ENCODE measurements at places on chromosomes 11 and 22. TPM values are rescaled to one million over a fixed set of nuclear protein-coding genes. Genes with fewer than 3 reads are reported as not detected.

GRCh38 chr11:122803306-122803705 is 35.0 kb upstream of the CRTAM start:
- no peak for DNase-seq

DNA sequence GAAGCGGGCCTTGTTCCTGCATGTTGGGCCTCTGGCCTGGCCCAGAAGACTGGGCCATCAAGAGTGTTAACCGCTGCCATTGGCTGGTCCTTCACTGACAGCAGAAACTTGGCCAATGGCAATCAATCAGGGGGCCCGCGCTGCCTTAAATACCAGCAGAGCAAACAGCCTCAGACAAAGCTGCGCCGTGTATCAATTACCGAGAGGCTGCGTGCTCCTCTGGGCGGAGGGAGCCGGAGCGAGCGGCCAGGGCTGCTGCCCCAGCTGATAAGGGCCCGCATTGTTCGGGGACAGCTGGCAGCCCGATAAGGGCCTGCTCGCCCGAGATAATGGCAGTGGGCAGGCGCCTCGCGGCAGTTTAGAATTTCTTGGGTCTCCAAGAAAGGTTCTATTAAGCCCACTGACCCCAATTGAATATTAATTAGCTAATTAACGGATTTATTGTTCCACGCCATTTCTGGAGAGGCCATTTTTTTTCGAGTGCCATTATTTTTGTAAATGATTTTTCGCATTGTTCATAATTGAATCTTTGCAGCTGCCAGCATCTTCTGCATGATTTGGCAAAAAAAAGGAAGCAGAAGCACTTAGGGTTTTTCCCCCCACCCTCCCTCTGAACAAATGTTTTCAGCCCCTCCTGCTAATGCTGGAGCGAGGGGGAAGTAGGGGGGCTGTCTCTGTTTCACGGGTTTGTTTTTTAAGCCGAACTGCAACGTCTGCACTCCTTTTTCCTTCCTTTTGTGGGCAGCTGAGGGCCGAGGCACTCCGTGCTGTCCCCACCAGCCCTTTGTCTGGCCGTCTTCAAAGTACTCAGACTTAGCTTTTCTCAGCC is 37.6 kb upstream of the RIC3 start:
- DNase-seq, result no peak

- no peak for DNase-seq
These were observed 40.6 kb downstream of the MUC6 start for GRCh38 chr11:995752-996420.

DNA sequence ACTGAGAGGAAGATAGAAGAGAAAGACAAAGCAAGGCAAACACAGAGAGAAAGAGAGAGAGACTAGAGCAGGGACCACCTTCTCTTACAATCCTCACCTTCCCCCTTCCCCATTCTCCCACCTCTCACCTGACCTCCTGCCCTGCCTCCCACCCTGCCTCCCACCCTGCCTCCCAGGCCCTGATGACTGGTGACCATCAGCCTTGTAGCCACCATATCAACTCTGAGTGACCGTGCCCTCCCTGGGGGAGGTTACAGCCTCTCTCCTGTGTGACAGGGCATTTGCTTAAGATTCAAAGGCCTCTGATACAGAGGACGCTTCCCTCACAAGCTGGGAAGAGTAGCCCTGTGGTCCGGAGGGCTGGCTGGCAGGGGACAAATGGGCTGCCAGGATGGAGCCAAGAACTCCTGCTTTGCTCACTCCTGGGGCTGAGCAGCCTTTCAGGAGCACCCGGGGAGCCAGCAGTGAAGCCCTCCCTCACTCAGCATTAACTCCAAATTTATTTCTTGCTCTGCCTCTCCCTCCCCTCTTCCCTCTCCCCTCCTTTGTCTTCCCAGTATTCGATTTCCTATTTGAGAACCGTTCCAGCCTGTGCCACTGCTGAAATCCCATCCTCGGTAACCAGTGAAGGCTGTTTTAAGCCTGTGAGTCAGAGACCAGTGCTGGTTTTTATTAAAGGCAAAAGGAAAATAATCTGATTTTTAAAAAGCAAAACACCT is 125.2 kb upstream of the SYT13 start:
- peak; percentile 4 for DNase-seq

The C22orf31 gene
- not detected for total RNA-seq

The PAFAH1B2 gene
- 68.9 TPM for total RNA-seq

Measured in cardiac septum (tissue), 1 donor.